Hematopoietic multipotent progenitor cell treated with erythropoietin and hydrocortisone succinate and interleukin-3 and kit ligand, for 17 days (in vitro differentiated cells): ENCODE measurements at places on chromosomes 16 and 17.

DNA sequence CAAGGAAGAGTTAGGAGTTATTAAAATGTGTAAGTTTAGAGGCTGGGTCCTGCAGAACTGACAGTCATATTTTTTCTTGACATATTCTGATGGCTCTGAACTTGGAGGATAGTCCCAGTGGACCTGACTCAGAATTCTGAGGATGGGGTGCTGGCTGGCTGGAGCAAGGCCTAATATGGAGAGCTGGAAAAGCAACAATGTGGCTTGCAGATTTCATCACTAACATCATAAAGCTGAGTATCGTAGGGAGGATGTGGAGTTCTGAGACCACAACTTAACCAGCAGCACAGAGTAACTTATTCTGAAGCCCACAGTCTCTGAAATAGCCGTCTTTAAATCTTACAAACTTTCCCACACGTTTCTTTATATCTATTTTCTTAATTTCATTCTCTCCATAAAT, 2.3 kb downstream of the KRTAP1-5 start:
- no peak for DNase-seq

- DNase-seq: no peak
Observed at GRCh38 chr16:29204806-29205135, 201.7 kb downstream of the NPIPB11 start.

DNA sequence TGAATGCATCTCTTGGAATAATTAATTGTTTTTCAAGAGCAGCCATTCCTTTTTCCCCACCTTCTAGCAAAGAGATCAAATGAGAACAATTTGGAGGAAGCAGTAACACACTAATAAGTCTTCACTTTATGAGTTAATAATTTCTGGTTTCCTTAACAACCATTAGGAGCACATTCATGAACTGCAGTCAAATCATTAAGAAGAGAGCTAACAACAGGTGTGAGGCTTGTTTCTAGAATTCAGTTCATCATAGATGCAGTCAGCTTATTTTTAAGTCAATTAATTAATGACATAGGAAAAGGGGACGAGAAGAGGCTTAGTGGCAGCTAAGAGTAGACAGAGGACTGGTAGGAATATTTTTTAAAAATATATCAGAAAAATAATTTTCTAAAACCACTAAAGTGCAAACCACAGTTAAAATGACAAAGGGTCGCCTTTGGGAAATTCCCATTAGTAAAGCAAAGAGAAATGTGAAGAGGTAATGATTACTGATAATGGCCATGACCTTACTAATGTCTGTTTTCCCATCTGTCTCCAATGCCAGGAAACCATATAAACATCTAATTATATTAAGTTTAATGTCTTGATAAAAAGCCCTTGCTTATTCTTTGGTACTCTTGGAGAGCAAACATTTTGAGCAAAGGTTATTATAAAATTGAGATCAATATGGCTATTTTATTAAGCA, 184.2 kb downstream of the KCNJ2 start:
- no peak for DNase-seq

DNA sequence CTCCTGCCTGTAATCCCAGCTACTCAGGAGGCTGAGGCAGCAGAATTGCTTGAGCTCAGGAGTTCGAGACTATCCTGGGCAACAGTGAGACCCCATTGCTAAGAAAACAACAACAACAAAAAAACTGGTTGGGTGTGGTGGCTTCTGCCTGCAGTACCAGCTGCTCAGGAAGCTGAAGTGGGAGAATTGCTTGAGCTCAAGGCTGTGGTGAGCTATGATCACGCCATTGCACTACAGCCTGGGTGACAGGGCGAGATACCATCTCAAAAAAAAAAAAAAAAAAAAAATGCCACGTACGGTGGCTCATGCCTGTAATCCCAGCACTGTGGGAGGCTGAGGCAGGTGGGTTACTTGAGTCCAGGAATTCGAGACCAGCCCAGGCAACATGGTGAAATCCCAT, 34.1 kb downstream of the NME2 start:
- no peak for DNase-seq

DNA sequence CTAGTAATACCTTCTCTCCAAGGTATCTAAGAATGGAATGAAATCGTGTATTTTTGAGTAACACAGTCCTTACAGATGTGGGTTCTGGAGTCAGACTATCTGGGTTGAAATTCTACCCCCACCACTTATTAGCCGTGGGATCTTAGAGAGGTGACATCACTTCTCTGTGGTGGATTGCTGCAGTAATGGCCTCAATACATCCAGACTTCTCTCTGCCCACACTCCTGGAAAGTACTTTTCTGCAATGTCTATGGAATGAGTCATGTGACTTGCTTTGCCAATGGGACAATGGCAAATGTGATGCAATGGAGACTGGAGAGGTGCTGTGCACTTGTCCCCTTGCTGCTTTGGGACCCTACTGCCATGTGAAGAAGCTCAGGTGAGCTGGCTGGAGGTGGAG, 418.2 kb downstream of the HAPSTR1 start:
- no peak for DNase-seq

DNA sequence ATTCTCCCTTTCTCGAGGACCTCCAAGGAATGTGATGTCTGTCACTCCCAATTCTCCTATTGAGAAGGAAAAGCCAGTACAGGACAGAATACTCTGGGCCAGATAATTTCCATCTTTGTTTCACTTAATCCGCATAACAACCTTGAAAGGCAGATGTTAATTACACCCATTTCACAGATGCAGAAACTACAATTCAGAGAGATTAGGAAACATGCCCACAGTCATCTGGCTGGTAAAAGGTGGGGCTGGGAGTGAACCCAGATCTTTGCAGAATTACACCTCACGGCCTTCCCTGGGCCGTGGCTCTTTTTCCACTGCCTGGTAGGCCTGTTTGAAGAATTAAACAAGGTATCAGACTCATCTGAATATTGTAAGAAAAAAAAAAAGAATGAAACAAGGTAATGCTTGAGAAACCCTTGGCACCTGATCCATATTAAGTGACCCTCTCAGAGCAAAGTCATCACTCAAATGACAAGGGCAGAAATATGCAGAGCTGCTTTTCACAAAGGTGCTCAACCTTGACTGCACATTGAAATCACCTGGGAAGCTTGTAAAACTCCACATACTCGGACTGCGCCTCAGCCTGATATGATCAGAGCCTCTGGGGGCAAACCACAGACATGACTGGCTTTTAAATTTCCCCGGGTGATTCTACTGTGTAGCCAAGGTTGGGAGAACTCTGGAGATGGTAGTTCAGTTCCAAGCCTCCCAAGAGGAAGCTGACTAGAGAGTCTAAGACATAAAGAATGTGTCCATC, 16.6 kb upstream of the G6PC1 start:
- DNase-seq: no peak

DNA sequence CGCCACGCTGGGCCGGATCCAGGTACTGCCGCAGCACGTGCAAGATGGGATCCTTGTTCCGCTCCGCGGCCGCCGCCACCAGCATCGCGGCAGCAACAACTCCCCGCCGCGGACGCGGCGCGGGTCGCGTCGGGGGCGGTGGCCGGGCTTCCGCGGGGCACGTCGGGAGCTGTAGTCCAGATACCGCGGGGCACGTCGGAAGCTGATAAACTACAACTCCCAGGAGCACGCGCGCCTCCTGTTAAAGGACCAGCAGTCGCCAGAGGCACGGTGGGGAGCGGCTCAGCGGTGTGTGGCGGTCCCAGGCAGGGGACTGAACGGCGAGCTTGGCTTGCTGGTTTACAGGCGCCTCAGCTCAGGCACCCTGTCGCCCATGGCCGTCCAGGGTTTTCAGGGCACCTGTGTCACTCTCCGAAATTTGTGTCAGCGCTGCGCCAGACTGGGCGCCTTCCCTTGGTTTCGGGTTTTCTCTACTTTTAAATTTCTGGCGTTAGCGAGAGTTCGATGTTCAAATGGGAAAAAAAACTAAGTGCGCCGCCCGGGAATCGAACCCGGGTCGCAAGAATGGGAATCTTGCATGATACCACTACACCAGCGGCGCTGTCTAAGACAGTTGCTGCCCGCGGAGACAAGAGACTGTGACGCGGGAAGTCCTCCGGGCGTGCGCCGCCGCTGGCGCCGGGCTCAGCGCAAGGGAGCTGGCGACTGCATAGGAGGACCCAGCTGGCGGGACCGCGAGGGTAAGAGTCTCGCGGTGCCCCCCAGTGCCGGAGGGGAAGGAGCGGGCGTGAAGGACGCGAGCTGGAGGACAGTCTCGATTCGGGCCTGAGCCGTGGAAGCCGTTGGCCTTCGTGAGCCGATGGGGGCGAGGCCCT, at the start of gene METTL26:
TSS of gene METTL26 (minus strand) at position 100 of the 875 bp plus-strand sequence. CDS start at position 85, 15 bp downstream.
- DNase-seq: peak; percentile 94

DNA sequence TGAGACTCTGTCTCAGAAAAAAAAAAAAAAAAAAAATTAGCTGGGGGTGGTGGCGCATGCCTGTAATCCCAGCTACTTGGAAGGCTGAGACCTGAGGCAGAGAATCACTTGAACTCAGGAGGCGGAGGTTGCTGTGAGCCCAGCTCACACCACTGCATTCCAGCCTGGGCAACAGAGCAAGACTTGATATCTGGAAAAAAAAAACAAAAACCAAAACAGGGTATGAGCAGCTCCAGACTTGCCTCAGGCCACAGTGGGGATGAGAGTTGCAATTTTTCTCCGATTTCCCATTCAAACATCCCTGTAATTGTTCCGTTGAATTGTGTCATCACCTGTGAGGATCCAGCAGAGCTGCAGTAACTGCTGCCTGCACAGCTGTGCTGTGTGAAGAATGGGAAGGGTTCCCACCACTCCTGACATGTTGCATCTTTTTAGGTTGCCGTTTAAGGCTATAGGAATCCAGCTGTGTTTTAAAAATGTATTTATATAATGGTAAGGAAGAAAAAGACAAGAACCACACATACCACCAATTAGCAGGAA, 150.0 kb downstream of the VPS53 start:
- no peak for DNase-seq

GRCh38 chr17:52150935-52151334, 7.6 kb downstream of the CA10 start:
- DNase-seq: no peak

- DNase-seq: no peak
Observed at GRCh38 chr17:55444471-55445441, 23.1 kb upstream of the MMD start.

GRCh38 chr17:81083125-81083765, 48.3 kb downstream of the BAIAP2 start:
- no peak for DNase-seq

- DNase-seq: peak; percentile 72
Observed at GRCh38 chr17:62965686-62966425, at the start of gene TANC2. TSS of gene TANC2 (plus strand) at chr17:62966235. CDS start at chr17:63009560, 43,325 bp downstream.

- DNase-seq: no peak
Observed at GRCh38 chr16:83968306-83968851, 335 bp downstream of the NECAB2 start.

- no peak for DNase-seq
Observed at GRCh38 chr16:49463529-49463928, 89.9 kb downstream of the C16orf78 start.

DNA sequence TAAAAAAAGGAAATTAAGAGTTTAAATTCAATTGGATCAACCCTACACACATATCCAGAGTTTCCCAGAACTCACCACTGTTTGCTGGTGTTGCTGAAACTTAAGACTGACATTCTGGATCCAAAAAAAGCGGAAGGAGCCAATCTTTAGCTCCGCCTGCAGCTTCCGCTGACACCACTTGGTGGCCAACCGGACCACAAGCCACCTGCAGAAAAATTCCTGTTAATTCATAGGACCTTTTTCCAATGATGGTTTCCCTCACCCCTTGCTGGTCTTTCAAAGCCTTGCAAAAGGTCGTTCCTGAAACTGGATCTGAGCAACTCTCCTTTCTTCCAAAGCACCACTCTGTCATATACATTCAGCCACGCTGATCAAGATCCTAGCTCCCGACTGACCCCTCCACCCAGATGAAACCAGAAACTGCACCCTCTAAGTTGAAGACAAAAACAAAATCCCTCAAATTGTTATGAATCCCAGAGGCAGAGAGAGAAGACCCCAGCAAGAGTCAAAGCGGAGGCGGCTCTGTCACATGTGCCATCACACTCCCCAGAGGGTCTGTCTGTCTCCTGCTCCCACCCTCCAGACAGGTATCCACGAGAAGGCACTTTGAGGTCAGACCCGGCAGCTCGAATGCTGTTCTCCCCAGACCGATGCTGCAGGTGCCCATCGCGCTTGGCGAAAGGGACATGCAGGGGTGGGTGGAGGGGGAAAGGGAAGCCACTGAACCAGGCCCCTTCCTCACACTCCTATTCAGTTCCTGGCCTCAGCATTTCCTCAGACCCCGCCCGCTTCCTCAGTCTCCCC, 773 bp downstream of the BLTP2 start:
- peak; percentile 57 for DNase-seq

DNA sequence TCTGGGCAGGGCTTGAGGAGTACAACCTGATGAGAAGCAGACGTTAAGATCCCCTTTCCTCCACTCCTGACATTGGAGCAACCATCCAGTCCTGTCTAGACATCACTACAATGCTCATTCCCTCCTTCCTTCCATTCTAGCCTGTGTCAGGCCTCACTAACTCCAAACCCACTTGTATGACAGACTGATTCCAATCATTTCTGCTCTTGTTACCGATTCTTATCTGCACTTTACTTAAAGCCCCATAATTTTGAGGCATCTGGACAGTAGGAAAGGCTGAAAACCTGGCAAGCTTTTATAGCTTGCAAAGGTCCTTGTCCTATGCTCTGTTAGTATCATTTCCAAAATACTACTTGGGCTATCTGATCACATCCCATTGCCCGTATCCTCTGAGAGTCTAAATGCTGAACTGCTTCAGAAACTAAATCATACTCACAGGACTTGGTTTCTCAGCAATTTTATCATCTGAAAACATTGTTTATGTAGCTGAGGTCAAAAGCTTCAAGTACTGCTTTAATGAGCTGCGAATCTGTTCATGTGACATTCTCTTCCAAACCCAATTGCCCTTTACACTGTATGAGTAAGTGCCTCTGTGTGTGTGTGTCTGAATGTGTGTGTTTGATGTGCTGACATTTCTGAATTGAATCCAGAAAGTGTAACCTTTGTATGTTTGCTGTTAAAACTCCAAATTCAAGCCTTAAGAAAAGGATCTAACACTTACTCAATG, 57.2 kb upstream of the CACNG3 start:
- no peak for DNase-seq

GRCh38 chr17:74566132-74566753, 1.1 kb downstream of the CD300H start:
- no peak for DNase-seq

DNA sequence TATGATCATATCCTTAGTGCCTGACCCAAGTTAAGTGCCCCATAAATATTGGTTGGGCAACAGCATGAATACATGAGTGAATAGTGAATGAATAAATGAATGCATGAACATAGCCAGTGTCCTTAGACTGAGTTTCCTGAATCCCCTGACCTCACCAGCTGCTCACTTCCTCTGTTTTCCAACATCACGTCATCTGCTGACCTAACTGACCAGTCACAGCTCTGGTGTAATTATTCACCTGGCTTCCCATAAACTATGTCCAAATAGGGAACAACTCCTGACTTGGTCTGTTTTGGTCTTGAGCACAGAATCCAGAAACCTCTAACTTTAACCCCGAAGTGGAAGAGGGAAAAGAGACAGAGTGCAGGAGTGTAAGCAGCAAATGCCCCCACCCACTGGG, 83.4 kb downstream of the ASIC2 start:
- no peak for DNase-seq

GRCh38 chr16:57876210-57876609, 73.9 kb upstream of the KIFC3 start:
- no peak for DNase-seq

GRCh38 chr17:17682737-17683680, 1.8 kb downstream of the RAI1 start:
- peak; percentile 41 for DNase-seq
